Retinal pigment epithelial cell (primary cell): ENCODE measurements at places on chromosomes 13 and 19.
A peak's percentile ranks its signal among the peaks of the same experiment; 100 is the strongest.

DNA sequence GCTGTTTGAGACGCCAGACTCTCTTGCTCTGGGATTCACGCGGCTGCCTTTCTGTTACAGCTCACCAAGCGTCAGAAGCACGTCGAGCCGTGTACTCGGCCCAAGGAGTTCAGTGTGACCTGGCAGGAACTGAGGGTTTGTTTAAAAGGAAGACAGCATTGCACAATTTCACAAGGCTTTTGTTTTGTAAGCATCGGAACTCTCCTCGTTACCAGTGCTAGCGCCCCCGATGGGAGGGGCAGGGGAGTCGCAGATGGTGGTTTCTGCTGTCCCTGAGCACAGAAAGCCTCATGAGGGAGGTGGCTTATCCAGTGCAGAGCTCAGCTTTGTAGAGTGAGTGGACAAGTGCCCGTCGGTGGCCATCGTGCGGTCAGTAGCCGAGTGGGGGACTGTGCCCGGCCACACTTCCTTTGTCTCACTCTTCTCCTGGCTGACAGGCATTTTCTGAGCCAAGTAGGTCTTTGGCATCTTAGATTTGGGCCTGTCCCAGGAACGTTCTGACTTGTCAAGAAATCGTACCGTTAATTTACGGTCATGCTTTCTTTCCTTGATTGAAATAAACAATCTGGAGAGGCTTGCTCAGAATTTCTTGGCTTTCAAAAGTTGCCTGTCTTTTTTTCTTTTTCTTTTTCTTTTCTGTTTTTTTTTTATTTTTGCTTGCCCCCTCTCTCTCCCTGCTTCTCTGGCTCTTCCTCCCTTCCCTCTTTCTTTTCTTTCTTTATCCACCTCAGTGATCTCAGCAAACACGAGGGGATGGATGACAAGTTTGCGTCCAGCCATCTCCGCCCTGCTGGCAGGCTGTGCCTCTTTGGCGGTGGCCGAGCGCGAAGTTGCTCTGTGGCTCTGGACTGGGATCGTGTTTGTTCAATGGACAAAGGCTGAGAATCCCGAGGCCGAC is 7.7 kb downstream of the KDM4B start:
- DNase-seq, result no peak

DNA sequence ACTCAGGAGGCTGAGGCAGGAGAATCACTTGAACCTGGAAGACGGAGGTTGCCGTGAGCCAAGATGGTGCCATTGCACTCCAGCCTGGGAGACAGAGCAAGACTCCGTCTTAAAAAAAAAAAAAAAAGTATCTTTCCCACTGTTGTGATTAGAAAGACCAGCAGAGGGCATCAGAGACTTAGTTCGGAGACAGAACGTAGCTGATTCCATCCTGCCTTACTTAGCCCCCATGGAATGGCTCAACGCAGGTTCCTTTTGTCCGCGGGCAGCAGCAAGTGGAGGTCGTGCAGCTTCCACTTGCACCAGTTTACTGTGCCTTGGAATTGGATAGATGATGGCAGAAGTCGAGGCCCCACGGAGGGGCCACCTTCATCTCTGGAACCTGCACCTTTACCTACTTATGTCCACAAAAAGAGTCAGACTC is 8.1 kb downstream of the TIMM29 start:
- DNase-seq, result no peak

- peak; percentile 89 for DNase-seq
These were observed 67.5 kb downstream of the POSTN start for GRCh38 chr13:37531049-37531448.

DNA sequence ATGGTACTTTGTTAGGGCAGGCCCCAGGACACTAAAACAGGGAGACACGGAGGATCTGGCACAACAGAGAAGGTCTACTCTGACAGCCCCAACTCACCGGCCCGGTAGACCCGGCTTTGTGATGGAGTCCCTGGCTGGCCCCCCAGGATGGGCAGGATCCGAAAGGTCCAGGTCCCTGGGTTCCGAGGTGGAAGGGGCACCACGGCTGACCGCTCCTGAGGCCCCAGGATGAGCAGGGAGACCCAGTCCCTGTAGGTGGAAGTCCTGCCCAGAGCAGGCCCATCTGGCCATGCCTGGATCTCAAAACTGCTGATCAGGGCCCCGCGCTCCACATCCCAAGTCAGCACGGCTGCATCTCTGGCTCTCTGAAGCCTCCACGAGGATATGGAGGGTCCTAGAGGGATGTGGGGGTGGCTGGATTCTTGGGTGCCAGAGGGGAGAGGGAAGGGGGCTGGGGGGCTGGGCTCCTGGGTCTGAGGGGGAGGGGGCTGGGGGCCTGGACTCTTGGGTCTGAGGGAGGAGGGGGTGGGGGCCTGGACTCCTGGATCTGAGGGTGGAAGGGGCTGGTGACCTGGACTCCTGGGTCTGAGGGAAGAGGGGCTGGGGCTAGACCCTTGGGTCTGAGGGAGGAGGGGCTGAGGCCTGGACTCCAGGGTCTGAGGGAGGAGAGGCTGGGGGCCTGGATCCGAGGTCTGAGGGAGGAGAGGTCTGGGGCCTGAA is 4.6 kb downstream of the VSIG10L start:
- DNase-seq, result no peak

DNA sequence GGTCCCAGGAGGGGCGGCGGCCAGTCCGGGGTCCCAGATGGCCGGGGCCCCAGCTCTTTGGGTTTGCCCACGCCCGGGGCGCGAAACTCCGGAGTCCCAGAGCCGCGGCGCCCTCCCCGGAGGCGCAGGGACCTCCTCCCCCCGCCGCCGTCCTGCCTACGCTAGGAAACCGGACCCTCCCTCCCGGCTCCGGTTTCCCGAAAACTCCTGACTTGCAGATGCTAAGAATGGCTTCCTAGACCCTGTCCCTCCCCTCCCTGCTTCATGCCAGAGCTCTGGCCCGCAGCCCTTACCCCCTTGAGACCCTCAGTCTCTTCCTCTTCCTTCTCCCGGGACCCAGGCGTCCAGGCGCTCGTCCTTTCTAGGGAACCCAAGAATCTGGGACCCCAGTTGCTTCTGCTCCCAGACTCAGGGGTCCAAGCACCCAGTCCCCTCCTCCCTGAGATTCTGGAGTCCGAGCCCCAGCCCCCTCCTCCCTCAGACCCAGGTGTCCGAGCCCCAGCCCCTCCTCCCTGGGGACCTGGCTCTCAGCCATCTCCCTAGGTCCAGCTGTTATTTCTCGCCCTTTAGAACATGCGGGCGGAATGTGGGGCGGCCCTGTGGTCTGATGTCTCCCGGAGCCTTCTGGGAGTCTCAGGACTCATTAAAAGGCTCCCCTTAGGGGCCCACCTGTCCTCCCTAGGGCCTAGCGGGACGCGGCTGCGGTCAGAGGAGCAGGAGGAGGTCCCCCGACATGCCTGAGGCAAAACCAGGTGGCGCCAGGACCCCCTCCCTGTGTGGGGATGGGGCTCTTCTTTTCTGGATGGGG is at the start of gene MYBPC2:
Gene MYBPC2, plus strand, starts transcription at position 672 of the 808 bp plus-strand sequence. Its CDS starts 62 bp downstream, at position 734.
- no peak for DNase-seq

GRCh38 chr13:86464193-86464592 is 665.0 kb upstream of the SLITRK6 start:
- DNase-seq, result no peak

DNA sequence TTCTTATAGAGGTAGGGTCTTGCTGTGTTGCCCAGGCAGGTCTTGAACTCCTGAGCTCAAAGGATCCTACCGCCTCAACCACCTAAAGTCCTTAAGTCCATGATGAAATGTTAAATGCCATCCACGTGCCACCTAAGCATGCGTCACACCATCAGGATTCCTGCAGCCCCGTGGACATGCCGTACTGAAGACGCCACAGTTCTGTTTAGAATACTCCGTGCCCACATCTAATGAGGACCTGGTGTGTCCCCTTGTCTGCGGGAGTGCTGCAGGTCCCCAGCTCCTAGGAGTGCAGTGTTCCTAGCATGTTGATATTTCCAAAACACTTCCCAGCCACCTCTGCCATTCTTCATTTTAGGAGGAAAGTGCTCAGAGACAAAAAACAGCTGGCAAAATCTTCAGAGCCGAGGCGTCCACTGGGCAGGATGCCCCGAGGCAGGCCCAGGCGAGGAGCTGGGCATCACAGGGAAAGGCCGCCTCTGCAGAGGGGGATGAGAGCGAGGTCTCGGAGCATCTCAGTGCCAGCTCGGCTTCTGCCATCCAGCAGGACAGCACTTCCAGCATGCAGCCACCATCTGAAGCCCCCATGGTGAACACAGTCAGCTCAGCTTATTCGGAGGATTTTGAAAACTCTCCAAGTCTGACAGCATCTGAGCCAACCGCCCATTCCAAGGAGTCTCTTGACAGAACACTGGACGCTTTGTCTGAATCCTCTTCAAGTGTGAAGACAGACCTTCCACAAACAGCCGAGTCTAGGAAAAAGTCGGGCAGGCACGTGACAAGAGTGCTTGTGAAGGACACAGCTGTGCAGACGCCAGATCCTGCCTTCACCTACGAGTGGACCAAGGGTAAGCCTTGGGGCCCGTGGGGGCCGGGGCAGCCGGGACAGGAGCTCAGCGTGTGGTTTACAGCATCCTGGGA is 13.2 kb downstream of the C19orf44 start:
- no peak for DNase-seq

GRCh38 chr19:10587022-10587838 is at the start of gene AP1M2:
Gene AP1M2 (minus strand): TSS chr19:10587312. CDS start chr19:10587231, 81 bp downstream.
- DNase-seq, result no peak

DNA sequence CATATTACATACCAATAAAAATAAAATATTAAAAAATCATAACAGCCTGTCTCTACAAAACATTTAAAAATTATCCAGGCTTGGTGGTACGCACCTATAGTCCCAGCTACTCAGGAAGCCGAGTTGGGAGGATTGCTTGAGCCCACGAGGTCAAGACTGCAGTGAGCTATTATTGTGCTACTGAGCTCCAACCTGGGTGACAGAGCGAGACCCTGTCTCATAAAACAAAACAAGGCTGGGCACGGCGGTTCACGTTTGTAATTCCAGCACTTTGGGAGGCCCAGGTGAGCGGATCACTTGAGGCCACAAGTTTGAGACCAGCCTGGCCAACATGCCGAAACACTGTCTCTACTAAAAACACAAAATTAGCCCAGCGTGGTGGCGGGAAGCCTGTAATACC is 52.2 kb upstream of the LSM14A start:
- no peak for DNase-seq
